Fibroblast of skin of abdomen (primary cell): ENCODE measurements at places on chromosomes 12 and 14.

GRCh38 chr12:101327051-101327450, 47.1 kb downstream of the UTP20 start:
- no peak for DNase-seq

- no peak for DNase-seq
Observed at GRCh38 chr14:99426813-99427346, 53.8 kb downstream of the SETD3 start.

DNA sequence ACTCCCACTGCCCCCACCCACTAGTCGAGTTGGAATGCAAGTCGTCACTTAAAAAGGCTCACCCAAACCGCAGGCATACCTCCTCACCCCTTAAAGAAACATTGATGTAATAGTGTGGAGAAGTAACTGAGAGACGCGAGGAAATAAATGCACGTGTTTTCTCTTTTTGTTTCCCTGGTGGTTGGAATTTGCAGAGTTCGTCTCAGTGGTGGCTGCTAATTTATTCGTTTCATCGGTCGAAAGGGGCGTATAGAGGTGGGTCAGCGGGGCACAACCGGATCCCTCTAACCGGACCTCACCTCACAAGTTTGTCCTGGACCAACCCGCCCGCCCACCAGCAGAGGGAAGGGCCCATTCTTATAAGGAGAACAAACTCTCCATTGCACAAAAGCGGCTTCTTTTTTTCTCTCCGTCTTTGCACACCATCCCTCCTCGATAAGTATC, 5.0 kb upstream of the NPAS3 start:
- DNase-seq, result peak; percentile 47

GRCh38 chr14:61652526-61653262, 42.6 kb upstream of the HIF1A start:
- DNase-seq, result peak; percentile 41

- no peak for DNase-seq
Observed at GRCh38 chr12:130514149-130514551, 176.5 kb downstream of the PIWIL1 start.

DNA sequence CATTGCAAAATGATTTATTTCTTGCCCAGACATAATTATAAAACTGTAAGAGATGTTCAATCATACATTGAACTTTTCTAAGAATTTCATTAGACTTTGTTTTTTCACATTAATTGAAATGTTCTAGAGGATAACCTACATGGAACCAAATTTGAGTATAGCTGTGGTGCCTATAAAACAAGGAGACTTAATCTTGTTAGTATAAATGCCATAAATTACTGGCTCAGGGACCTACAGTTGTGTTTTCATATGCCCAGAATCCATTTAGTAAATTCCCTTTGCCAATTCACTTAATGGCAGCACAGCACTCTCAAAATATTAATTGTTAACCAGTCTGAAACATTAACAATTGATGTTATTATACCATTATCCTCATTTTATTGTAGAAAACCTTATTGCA, 488.5 kb downstream of the NELL2 start:
- DNase-seq, result no peak

- no peak for DNase-seq
Observed at GRCh38 chr12:13595536-13596443, 385.6 kb downstream of the GRIN2B start.

DNA sequence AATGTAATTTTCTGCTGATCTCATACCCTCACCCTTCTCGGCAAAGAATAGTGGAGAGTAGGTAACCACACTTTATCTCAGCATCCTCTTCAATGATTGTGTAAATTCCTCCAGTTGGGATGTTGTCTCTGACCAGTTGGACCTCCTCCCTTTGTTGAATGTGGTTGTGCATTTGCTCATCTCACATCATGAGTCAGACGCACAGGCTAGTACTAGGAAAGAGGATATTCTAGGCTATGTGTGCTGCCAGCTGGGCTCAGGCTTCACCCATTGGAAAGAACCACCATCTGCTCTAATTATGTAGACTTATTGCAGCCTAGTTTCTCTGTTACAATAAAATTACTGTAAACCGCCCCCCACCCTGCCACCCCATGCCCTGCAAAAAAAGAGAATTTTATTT, 90.3 kb downstream of the LMO3 start:
- peak; percentile 4 for DNase-seq
